Hindlimb muscle (tissue), 1 donor: ENCODE measurements at places on chromosomes 6 and 20. TPM values are rescaled to one million over a fixed set of nuclear protein-coding genes. Genes with fewer than 3 reads are reported as not detected.

DNA sequence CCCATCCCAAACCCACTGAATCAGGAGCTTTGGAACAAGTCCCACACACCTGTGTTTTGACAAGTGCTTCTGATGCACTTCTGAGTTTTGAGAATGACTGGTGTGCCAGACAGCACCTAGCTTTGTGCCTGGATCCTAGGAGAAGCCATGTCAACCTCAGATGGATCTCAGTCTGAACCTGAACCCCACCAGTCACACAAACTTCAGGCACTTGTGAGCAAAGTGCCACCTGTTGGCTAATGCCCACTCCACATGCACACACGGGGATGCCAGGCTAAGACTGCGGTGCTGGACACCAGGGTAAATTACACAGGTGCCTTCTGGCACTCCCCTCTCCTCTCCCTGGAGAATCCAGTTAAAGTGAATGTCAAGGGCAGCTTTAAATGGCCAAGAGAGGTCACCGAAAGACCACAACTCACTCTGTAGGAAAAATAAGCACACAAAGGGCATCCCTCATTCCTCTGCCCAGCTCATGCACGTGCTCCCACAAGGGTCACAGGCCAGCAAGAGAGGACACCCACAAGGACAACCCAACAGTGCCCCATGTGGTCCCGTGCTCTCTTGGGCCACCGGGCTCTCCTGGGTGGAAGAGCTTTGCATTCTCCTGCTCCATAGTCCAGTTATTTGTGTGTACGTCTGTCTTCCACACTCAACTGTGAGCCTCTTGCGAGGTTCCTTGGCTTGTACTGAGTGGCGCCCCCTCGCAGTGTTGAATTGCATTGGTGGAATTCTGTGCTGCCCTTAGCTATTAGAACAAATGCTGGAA is 45.6 kb downstream of the TAF8 start:
- DNase-seq, result no peak

Gene MTCH1
- 107 TPM for polyA plus RNA-seq

DNA sequence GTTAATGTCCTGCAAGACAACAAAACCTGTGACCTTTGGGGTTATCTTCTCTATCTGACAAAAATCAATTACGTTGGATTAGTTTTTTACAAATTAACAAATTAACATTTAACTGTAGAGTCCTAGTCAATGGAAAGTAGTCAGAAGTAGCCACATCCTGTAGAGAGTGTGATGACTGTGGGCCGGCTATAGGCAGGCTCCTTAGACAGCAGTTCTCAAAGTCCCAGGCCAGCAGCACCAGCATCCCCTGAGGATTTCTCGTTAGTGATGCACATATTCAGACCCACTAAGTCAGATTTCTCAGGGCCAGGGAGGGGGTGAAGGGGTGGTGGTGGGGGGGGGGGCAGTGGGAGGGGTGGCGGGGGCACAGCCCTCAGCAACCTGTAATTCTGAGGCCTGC is 37.2 kb downstream of the ZNF341 start:
- DNase-seq, result no peak

Gene RBPJL
- polyA plus RNA-seq, result not detected

DNA sequence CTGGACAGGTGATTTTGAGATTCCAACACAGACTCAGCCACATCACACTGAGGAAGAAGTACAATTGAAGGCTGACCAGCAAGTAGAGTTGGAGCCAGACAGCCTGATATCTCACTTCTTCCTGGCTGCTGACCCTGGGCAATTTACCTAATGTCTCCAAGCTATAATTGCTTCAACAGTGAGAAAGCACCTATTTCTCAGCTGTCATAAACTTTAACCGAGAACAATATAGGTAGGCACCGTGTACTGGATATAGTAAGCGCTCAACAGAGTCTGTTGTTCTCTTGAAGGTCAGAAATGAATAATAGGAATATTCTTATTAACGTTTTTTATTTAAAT is 28.3 kb downstream of the STX7 start:
- no peak for DNase-seq

DNA sequence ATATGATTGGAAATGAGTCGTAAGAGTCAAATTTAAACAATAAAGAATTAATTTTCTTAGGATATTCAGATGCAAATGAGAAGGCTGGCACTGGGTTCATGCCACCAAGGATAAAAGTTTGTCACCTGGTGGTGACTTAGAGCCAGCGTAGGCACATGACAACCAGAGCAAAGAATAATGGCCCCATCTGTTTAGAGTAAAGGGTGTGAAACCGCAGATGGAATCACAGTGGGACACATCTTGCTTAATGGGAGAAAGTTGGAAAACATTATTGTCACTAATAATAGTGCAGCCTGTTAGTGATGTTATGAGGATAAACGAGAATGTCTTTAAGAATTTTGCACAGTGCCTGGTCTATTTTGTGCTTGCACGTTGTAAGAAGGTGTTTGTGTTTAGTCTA is 727.8 kb downstream of the QKI start:
- DNase-seq, result no peak

- DNase-seq, result no peak
Measured at GRCh38 chr6:160036790-160037206, 67.9 kb downstream of the IGF2R start.

Gene SPATA2
- polyA plus RNA-seq, result 6.3 TPM

Gene PBOV1
- not detected for polyA plus RNA-seq

DNA sequence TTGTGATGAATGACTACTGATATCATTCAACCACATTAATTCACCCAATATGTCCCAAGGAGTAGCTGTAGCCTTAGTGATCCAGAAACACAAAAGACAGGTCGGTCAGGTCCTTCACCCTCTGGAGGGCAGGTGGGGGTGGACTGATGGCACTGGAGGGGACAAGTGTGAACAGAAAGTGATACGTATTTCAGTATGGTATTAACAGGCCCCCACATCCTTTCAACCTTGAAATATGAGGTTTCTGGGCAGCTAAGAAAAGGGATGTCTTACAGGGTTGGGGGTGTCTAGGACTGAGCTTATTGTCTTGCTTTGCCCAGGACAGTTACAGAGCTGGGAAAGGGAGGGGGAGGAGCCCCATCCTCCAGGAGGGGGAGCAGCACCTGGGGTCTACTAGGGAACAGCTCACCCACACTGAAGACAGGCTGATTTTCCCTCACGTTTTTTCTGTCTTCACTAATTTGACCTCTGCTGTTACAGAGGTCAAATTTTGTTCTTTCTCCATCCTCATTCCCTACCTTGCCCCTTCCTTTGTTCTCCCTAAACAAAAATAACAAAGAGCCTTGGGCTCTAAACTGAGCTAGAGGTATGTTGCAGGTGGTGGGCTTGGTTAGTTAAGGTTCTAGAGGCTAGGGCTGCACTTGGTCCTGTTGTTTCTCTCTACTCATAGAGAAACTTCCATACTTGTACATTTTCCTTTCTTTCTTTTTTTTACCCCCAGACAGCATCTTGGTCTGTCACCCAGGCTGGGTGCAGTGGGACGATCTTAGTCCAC is 38.0 kb upstream of the EEF1A1 start:
- no peak for DNase-seq

GRCh38 chr6:111941686-111942330 is 68.6 kb upstream of the FYN start:
- no peak for DNase-seq

- DNase-seq, result no peak
Measured at GRCh38 chr20:62831854-62832211, 15.0 kb downstream of the COL9A3 start.
